Neural crest cell (in vitro differentiated cells): ENCODE measurements at places on chromosomes 2 and 18. TPM values are rescaled to one million over a fixed set of nuclear protein-coding genes. Genes with fewer than 3 reads are reported as not detected.

GRCh38 chr18:58158008-58158407 is 114.0 kb downstream of the NEDD4L start:
- DNase-seq, result no peak

GRCh38 chr2:189465076-189465475 is 23.8 kb downstream of the WDR75 start:
- DNase-seq, result no peak

The G6PC2 gene
- total RNA-seq, result not detected in 2 replicates

GRCh38 chr2:174332217-174332963 is 2.4 kb upstream of the SP9 start:
- DNase-seq, result no peak

The CCDC138 gene
- 39.7 and 42.0 TPM in 2 replicates for total RNA-seq

GRCh38 chr2:112155331-112156151 is 17.4 kb downstream of the FBLN7 start:
- DNase-seq, result no peak

The TXNL1 gene
- total RNA-seq, result 85.8 and 86.0 TPM in 2 replicates

DNA sequence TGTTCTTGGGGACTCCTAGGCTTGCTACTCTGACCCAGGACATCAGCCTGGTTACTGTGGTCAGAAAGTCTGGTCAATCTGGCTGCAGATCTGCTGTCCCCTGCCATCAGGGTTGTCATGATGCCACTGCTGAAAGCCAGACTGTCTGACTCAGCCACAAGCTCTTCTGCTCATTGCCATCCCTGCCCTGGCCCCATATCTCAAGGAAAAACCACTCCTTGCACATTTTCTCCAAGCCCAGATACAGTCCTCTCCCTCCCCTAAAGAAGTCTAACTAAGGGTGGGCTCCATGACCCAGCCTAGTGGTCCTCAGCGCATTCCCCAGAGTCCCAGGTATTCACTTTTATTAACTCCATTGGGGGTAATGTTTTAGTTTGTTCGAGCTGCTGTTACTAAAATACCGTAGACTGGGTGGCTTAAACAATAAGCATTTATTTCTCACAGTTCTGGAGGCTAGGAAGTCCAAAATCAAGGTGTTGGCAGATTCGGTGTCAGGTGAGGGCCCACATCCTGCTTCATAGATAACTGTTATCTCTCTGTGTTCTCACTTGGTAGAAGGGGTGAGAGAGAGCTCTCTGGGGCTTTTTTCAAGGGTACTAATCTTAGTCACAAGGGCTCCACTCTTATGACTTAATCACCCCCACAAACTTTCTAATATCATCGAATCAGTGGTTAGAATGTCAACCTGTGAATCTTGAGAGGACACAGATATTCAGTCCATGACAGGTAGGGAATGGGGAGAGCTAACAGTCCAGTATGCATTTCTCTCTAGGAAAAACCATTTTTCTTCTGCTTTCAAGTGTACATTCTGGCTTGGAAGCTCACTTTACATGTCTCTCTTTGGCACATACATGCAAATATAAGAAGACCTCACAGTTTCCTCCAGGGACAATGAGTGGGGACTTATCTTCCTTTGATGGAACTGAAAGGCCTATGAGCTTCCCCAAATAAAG is 94.8 kb upstream of the CXCR4 start:
- DNase-seq, result no peak

DNA sequence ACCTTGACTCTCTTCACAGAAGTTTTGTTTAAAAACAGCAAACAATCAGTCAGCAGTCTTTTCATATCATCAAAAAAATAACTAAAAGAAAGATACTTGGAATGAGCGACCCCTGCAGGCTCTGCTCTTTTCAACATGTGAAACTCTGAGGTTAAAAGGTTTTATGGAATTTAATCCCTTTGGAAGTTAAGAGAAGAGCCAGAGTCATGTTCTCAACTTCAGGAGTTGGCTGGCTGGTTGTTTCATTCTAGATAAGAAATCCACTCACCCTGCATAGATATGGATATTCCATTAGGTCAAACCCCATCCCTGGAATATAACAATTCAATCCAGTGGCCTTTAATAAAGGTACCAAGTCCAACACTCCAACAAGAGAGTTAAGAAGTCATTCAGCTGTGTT is 115.6 kb upstream of the RMDN2 start:
- DNase-seq, result no peak

- DNase-seq, result no peak
Observed at GRCh38 chr18:607930-608329, 11.1 kb downstream of the CLUL1 start.

DNA sequence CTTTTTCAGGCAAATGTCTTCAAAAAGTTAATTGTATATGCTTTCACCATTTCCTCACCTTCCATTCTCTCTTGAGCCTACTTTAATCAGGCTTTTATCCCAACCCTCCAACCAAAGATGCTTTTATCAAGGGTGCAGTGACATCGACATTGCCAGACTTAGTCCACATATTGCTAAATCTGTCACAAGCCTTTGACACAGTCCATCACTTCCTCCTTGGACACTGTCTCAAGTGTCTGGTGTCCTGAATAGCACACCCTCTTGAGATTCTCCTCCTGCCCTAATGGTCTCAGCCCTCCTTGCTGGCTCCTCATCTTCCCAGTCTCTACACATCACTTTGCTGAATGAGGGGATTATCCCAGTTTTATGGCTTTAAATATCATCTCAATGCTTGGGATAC is 147.5 kb upstream of the SLC39A10 start:
- no peak for DNase-seq

DNA sequence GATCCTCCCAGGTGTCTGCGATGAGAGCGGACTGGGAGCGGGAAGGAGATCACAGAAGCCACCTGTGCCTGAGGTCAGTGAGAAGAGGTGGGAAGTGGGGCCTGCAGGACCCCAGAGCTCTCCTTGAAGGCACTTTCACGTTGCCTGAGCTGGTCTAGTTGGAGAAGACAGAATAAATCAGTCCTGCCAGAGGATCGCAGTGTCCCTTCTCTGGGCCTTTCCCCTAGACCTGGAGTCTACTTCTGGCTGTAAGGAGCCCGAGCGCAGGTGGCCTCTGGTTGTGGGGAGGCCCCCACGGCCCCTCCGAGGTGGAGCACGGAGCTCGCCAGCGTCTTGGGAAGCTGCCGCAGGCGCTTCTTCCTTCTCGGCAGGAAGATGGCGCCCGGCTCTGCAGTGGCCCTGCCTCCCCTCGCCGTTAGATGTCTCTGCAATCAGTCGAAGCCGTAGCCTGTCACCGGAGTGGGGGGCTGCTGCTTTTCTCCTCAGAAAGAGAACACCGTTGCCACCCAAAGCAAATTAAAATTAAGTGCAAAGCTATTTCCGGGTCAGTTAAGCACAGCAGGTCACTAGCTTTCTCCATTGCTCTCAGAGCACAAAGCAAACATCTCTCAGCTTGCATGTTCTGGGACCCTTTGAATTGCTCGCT is 212.0 kb upstream of the MYT1L start:
- peak; percentile 10 for DNase-seq

The PLGLB1 gene
- 3.6 and 4.6 TPM in 2 replicates for total RNA-seq

- DNase-seq, result no peak
Observed at GRCh38 chr18:78390348-78390951, 589.2 kb upstream of the SALL3 start.

DNA sequence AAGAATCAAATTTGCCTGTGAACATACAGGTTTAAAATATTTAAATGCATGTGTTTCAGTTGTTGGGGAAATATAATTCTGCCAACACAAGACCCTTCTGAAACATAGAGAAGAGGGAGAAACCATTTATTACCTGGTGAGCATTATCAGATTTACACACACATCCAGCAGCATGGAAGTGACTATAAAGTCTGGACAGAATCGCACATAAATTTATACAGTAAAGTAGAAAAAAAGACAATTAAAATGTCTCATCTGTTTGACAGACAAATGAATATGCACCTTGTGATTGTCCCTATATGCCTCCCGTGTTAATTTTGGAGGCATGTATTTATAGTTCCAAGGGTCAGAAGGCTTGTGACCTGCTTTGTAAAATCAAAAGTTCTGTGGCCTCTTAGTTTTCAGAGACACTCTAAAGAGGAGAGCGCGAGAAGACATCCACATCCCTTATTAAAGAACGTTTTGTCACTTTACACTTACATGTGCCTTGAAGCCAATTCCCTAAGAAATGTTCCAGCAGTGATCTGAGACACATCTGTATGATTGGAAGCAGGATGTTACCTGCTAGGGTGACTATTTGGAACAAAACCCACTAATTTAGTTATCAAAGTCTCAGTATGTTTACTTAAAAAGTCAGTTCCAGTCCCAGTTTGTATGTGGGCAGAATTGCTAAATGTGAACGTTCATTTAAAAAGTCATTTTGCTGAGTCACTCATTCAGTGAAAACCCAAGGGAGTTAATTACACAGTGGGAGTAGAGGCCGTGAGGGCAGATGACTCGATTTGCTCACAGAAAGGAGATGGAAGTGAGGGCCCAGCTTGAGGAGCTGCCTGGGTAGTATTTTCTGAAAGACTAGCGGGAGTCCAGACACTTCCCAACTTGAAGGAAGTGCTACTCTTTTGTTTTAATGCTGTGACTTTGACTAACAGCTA is 527.6 kb upstream of the MEX3C start:
- DNase-seq, result no peak
